Activated naive CD8-positive, alpha-beta T cell treated with anti-CD3 and anti-CD28 coated beads for 36 hours (primary cell): ENCODE measurements at places on chromosomes 2 and 18.

DNA sequence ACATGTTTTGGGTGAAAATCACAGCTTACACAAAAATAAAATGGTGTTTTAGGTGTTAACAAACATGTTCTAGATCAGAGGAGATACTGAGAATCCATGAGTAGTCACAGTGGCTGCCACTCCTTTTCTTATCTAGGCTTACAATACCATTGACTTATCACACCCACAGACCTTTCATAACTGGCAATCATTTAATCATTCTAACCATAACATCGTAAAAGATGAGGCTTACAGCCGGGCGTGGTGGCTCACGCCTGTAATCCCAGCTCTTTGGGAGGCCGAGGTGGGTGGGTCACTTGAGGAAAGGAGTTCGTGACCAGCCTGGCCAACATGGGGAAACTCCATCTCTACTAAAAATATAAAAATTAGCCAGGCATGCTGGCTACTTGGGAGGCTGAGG lies 18.8 kb upstream of the SERPINB5 start:
- DNase-seq: no peak

DNA sequence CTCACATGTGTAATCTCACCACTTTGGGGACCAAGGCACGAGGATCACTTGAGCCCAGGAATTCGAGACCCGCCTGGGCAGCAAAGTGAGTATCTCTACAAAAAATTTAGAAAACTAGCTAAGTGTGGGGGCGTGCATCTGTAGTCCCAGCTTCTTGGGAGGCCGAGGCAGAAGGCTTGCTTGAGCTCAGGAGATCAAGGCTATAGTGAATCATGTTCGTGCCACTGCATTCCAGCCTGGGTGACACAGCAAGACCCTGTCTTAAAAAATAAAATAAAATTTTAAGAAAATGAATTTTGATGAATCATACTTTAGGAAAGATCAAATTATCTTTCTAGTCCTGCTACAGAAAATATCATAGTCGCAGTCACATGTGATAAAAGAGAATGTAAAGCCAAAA lies 46.9 kb downstream of the CABYR start:
- DNase-seq: no peak

DNA sequence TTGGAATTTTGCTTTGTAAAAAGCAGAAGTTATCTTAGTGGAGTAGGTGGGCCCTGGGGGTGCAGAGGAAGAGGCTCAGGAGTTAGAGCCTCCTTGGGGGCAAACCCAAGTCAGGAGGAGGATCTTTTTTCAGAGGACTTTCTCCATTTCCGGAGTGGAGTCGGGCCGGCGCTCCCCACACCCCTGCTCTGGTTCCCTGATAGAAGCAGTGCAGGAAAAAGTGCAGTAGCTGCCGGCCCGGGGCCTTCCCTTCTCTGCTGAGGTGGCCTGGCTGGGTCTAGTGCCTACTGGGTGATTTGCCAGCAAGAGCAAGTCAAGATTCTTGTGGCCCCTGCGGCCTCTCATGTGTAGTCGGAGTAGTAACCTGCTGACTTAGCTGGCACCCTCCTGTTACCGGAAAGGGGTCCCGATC lies 124.2 kb upstream of the HS6ST1 start:
- DNase-seq: no peak

GRCh38 chr18:46152436-46152807 lies 48.2 kb downstream of the HAUS1 start:
- DNase-seq: no peak

DNA sequence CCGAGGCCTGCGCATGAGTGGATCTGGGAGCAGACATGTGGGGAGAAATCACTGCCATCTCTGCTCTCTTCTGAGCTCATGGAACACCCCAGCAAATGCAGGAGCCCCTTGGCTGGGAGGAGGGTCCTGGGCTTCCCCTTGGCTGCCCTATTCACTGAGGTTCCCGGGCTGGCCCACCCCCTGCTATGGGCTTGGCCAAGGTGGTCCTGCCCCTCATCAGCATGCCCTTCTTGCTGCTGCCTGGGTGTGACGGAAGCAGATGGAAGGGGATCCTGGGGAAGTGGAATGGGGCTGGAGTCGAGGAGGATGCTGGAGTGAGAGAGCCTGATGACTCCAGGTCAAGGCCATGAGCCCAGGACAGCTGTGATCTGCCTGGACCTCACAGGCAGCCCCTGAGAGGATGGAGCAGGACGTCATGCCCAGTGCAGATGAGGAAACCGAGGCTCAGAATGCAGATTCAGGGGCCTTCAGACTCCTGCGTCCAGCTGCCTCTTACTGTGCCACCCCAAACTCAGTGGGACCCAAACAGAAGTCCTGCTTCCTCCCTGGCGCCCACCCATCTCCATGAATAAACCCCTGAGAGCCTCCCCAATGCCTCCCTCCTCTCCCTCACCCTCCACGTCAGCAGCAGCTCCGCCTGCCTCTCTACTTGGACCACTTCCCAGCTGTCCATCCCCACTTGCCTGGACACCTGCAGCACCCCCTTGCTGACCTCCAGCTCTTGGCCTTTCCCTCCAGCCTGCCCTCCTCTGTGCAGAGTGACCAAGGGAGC lies 4.0 kb downstream of the SNED1 start:
- no peak for DNase-seq

DNA sequence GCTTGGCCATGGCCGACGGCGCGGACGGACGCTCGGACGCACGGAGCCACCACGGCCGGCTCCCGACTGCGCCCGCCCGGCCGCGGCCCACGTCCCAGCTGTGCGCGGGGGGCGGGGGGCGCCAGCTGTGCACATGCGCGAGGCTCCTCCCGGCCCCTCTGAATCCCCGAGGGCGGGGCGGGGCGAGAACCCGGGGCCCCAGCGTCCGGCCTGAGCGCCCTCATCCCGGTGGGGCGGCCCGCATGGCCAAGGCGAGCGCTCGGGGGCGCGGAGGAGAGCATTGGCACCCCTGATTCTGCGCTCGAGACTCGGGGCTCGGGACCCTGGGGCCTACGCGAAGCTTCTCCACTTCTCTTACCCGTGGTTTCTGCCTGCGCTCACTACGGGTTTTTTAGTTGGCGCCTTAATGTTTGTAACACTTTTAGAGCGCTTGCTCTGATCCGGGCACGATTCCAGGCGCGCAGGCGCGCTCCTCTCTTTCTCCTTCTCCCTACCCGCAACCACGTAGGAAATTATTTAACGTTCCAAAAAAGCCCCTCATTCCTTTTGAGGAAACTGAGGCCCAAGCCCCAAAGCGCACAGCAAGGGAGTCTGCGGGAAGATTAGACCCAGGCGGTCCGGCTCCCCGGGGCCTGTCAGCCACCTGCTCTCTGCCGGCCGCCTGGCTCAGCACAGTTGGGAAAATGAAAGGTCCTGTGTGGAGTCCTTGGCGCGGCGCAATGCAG lies at the start of gene PXDN:
PXDN (minus strand) TSS at position 70 of the 725 bp plus-strand sequence; CDS start at position 10, 60 bp downstream.
- no peak for DNase-seq

DNA sequence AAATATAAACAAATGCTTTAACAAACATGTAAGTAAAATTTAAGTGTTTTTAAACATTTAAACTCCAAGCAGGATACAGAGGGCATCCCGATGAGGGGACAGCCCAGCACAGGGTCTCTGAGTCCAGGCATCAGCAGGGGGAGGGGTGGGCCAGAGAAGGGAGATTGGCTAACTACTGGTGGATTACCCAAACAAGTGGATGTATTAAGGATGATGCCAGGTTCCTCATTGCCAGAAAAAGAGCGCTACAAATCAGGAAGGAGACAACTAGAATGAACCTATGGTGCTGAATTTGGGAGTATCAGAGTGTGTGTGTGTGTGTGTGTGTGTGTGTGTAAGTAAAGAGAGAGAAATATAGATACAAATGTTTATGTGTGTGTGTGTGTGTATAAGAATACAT lies 162.0 kb upstream of the RMP24 start:
- no peak for DNase-seq

DNA sequence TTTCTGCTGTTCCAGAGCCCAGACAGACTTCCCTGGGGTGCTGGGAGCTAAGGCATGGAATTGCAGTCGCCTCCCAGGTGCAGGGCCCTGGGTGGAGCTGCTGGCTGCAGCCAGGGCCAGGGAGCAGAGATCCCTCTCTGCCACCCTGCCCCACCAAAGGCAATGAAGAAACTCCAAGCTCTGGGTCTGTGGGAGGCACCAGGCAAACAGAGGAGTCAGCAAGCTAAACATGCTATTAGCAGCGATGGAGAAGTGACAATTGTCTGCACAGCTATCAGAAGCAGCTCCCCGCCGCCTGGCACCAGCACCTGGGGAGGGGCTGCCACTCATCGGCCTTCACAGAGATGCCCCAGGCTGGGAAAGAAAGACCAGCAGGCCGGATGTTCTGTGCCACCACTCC lies 28.0 kb upstream of the COX5B start:
- no peak for DNase-seq

GRCh38 chr18:45197526-45197970 lies 417.7 kb upstream of the SLC14A2 start:
- no peak for DNase-seq

- DNase-seq: peak; percentile 55
These were observed 4.1 kb downstream of the ZEB2 start for GRCh38 chr2:144515696-144516410.

DNA sequence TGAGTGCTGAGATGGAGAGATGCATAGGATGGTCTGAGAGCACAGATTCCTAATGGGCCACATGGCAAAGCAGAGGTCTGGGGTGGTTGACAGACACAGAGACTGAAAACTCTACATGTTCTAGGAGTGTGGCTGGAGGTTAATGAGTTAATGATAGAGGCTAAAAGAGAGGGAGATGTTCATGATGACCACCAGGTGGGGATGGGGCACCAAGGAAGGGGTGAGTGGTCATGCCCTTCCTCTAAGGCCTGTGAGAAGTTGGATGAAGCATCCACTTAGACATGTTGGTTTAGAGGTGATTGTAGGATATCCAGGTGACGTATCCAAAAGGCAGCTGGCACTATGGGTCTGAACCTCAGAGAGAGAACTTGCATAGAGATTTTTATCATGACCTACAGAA lies 102.1 kb downstream of the LRP2 start:
- no peak for DNase-seq

- DNase-seq: no peak
These were observed 80.3 kb downstream of the GYPC start for GRCh38 chr2:126736133-126736874.

DNA sequence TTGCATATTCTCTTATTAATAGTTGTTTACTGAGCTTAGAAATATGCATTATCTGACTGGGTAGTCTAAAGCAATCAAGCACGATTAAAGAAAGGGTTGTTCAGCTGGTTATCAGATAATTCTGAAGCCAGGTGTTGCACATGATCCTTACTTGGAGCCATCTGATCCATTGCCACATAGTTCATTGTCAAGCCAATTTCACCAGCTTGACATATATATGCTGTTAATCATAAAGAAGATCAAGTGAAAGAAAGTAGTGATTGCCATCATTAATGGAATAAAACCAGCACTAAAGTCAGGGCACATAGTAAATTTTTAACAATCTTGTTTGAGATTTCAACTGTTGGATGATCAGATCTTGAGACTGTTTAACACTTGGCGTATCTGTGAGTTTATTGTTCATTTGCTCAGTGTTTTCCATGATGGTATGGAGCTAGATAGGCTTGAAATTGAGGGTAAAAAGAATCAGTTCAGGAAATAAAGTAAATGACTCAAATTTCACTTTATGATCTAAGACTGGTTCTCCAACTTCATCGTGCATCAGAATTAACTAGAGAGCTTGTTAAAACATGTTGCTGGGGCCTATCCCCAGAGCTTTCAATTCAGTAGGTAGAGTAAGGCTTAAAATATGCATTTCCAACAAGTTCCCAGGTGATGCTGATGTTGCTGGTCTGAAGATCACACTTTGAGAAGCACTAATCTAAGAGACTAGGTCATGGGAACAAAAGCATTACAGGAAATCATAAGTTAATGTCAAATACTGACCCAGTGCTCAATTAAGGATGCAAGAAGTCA lies 539.6 kb downstream of the SATB2 start:
- no peak for DNase-seq

- DNase-seq: no peak
These were observed 27.1 kb upstream of the ICOS start for GRCh38 chr2:203909261-203909967.

- DNase-seq: no peak
These were observed 152.1 kb downstream of the NCK2 start for GRCh38 chr2:105896765-105897163.

DNA sequence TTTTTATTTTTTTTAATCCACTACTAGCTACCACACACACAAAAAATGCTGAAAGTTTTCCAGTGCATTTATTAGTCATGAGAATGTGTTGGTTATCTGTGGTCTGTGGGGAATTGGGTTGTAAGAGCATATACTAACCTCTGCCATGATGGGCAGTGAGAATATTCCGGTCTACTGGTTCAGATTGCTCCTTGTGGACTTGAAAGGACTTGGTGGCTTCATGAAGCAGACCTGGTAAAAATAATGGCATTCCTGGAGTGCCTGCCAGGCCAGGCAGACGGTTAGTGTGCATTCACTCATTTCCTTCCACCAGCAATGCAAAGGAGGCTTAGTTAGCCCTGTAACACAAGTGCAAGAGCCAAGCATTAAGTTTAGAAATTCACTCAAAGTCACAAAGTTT lies 150.8 kb downstream of the THSD7B start:
- DNase-seq: no peak

GRCh38 chr2:54520687-54521086 lies 64.6 kb downstream of the SPTBN1 start:
- DNase-seq: no peak

GRCh38 chr2:231290321-231291015 lies 92.0 kb downstream of the ARMC9 start:
- no peak for DNase-seq

DNA sequence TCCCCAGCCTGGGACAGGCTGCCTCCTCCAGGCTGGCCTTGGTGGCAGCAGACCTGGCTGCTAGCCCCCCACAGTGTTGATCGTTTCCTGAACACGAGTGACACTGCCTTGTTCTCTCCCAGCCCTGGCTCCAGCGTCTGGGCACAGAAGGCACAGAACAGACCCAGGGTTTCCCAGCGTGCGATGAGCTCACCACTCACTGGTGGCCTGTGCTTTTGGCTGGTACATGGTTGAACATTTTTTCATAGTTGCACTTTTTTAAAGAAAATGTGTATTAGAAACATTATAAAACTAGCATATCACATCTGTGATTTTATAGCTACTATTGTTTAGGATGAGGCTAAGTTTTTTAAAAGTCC lies 40.9 kb downstream of the SCTR start:
- DNase-seq: no peak

GRCh38 chr18:46278481-46279465 lies 174.6 kb downstream of the HAUS1 start:
- no peak for DNase-seq

DNA sequence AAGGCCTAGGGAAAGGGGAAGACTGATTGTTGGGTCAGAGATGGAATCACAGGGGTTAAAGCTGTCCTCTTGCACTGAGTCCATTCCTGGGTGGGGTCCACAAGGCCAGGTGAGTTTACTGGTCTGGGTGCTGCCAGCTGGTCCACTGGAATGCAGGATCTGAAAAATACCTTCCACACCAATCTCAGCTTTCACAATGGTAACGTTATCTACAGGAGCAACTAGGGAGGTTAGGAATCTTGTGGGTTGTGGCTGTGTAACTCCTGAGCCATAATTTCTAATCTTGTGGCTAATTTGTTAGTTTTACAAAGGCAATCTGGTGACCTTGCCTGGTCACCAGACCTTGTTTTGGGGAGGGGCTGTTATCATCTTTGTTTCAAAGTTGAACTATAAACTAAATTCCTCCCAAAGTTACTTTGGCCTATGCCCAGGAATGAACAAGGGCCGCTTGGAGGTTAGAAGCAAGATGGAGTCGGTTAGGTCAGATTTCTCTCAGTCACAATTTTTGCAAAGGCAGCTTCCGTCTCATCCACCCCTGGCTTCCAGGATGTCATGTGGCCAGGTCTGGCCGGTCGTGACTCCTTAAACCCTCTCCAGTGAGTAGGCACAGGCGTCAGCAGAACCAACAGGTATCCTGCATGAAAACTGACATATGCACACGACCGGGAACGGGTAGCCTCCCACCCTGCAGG lies 123.3 kb upstream of the SH3BP4 start:
- DNase-seq: no peak
